ENCODE measurements at places on chromosomes 3 and 15. TPM values are rescaled to one million over a fixed set of nuclear protein-coding genes. Genes with fewer than 3 reads are reported as not detected.

The FEZF2 gene
- not detected for total RNA-seq

The AGBL1 gene
- total RNA-seq: 0.03 TPM

The B3GNT5 gene
- 6.9 TPM for total RNA-seq

The DAZL gene
- total RNA-seq: 0.33 TPM

The LRRFIP2 gene
- total RNA-seq: 40.0 TPM

The RARB gene
- not detected for total RNA-seq

The LMCD1 gene
- total RNA-seq: 9.5 TPM

The FBN1 gene
- total RNA-seq: 54.0 TPM

The CP gene
- total RNA-seq: 0.44 TPM

The TMEM207 gene
- total RNA-seq: not detected

The SLC9C1 gene
- 0.13 TPM for total RNA-seq

The MEX3B gene
- 98.2 TPM for total RNA-seq

The PDZRN3 gene
- total RNA-seq: 1.3 TPM

The FETUB gene
- not detected for total RNA-seq

The VWA5B2 gene
- total RNA-seq: 1.1 TPM

The KBTBD12 gene
- 0.05 TPM for total RNA-seq

The RBPMS2 gene
- 24.0 TPM for total RNA-seq

The ISLR gene
- 0.51 TPM for total RNA-seq

The GOLGA6L7 gene
- not detected for total RNA-seq

The CACNA2D3 gene
- total RNA-seq: 0.46 TPM

The SLC27A2 gene
- total RNA-seq: 0.51 TPM

The CLEC3B gene
- total RNA-seq: 0.41 TPM

The ALDH1A2 gene
- 2.6 TPM for total RNA-seq

The EIF2A gene
- 68.8 TPM for total RNA-seq

The NRG4 gene
- total RNA-seq: 2.7 TPM

The THPO gene
- 0.28 TPM for total RNA-seq

The TIGIT gene
- not detected for total RNA-seq

The KLHL40 gene
- total RNA-seq: not detected

The GADL1 gene
- not detected for total RNA-seq

The TLR9 gene
- total RNA-seq: not detected

The WDR72 gene
- 0.59 TPM for total RNA-seq

The DNAJC19 gene
- total RNA-seq: 37.5 TPM

The ABCC5 gene
- 45.9 TPM for total RNA-seq

The IL17RB gene
- total RNA-seq: 0.33 TPM

The TAGLN3 gene
- total RNA-seq: 0.72 TPM

Measured in endothelial cell (in vitro differentiated cells).